ENCODE measurements at places on chromosomes 3 and 15.

- no peak for DNase-seq
Observed at GRCh38 chr3:188326111-188326510, 172.2 kb downstream of the LPP start.

- DNase-seq, result peak; percentile 30
Observed at GRCh38 chr3:142027735-142028134, 121.6 kb downstream of the TFDP2 start.

DNA sequence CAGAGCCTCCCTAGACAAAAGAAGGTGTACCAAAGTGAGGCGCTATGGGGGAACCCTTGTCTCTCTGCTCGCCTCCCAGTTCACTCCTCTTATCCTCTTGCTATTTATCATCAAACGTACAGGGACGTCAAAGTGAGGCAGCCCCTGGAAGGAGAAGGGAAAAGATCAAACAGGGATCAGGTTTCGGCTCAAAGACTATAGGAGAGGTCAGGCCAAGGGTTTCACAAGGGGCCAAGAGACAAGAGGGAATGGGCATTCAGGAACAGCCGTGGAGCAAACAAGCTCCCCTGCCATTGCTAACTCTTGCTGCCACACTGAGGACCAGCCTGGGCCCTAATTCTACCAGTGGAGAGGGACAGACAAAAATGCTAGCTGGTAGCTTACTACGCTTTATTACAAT is 168.7 kb downstream of the GREM1 start:
- no peak for DNase-seq

- DNase-seq, result peak; percentile 75
Observed at GRCh38 chr3:107657971-107658370, 135.2 kb downstream of the BBX start.

- DNase-seq, result no peak
Observed at GRCh38 chr3:75327453-75327852, 336.7 kb upstream of the FRG2C start.

DNA sequence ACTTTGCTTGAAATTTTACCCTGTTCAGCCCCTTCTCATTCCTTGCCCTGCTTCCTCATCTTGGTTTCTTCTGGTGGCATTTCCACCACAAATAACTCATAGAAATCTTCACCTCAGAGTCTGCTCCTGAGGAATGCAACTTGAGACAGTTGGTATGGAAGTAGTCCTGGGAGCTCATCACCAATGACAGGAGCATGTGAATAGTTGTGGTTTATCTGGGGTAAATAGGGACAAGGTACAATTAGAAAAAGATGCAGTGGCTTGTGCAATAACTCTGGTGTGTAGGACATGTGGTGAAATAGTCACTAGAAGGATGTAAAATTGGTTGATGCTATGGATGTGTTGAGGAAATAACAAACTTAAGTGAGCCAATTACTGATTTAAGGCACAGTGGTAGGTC is 72.7 kb upstream of the CHRNA7 start:
- DNase-seq, result no peak

DNA sequence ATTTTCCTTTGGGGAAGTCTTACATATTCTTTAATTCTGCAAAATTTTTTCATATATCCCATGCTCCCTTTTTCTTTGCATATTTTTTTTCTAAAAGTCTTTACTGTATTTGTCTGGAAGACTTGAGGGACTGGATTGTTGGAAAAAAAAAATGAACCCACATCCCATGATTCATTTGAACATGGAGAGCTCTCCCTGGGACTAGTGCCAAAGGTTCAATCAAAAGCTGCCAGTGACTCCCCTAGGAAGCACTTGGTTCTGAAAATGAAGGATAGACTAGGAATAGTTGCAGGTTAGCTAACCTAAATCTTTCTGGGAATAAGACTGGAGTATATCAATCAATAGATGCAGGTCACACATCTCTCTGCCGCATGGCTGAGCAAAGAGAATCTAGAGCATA is 16.4 kb upstream of the BNC1 start:
- peak; percentile 76 for DNase-seq

DNA sequence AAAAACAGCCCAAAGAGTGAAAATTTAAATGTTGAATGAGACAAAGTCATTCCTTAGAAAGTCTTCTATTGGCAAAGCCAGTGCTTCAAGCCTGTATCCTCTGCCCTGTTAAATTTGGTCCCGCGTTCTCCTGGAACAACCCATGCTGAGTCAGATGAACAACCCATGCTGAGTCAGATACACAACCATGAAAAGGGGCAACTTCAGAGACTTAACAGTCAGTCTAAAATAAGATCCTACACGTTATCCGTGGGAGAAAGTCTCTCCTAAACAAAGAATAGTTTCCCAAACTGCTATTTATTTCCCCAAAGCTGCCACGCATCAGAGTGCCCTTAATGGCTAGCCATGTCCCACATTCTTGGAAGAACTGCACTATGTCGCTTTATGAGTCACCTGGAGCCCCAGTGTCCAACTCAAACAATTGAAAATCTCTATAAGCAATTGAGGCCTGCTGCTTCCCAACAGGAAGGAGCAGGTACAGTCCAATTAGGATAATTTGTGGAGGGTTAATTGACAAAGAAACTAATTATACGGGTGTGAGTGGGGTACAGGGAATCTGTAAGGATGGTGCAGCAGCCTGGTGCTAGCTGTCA is 66.1 kb downstream of the WHAMM start:
- DNase-seq, result no peak

DNA sequence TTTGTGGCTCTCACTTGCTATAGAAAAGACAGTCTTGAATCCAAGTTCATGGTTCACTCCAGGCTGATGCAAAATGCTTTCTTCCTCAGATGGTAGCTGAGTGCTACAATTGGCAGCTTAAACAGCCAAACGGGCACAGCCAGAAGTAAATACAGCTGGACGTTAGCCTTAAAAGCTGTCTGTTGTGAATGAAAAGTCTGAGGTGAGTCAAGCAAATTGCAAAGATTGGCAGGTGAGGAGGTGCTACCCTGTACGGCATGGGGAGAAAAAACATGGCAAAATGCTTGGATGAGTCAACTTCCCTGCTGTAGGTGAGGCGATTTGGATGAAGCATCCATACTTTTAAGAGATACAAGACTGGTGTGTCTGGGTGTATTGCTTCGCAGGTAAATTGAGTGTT is 40.5 kb downstream of the IL5RA start:
- no peak for DNase-seq

GRCh38 chr3:84692261-84692660 is 266.5 kb upstream of the CADM2 start:
- DNase-seq, result no peak

- no peak for DNase-seq
Observed at GRCh38 chr3:143653935-143654334, 194.3 kb downstream of the SLC9A9 start.

- DNase-seq, result no peak
Observed at GRCh38 chr3:142876417-142876816, 12.5 kb downstream of the PCOLCE2 start.

DNA sequence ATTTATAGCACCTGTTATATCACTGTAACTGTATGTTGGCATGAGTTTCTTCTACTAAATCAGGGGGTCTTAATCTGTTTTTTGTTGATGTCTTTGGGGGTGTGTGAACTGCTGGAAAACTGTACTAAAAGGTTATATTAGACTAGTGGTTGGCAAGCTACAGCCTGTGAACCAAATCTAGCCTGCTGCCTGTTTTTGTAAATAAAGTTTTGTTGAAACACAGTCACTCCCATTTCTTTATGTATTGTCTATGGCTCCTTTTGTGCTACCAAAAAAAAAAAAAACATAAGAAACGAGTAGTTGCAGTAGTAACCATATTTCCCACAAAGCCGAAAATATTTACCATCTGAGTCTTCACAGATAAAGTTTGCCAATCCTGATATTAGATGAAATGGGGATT is 126.7 kb downstream of the AKAP13 start:
- no peak for DNase-seq

GRCh38 chr3:95343228-95343627 is 1280.4 kb downstream of the NSUN3 start:
- DNase-seq, result no peak

DNA sequence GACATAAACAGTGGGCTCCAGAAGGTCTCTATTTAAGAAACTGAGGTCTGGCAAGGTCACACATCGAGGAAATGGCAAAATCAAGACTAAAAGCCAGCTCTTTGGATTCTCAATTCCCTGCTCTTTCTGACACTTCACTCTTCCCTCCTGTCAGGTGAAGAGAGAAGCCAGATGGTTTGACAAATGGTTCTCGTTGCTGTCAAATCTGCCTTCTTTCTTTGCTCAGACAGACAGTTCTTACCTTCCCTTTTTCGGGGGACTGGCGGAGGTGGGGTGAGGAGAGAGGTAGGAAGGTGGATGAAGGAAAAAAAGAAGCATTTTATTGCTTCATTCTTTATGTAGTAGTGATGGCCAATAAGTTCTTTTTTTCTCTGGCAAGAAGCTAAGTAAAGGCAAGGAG is 133.4 kb downstream of the LPP start:
- DNase-seq, result no peak

DNA sequence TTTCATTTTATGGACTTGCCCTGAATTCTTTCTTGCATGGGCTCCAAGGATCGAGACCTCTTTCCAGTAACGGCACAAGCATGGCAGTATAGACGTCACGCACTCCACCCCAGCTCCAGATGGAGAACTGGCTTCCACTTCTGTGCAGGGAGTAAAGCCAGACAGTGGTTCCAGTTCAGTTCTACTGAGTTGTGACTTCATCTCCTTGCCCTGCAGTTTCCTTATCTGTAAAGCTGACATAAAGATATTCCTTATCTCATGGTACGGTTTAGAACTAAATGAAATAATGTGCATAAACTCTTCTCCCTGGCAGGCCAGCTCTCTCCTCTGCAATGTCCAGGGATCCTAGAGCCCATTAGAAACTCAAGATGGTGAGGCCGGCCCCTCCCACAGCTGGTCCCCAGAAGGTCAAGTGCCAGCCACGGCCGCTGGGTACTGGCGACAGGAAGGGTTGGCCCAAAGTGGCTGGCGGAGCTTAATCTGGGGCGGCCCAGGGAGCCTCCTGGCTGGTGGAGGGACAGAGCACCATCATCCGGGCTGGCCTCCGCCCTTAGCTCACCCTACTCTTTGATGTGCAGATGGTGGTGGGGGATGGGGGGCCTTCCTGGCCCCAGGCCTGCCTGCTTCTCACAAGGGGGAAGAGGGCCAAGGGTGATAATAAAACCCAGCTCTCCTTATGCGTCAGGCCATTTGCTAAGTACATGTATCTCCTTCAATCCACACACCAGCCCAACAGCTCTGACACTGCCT is 7.2 kb downstream of the MESP2 start:
- DNase-seq, result no peak

DNA sequence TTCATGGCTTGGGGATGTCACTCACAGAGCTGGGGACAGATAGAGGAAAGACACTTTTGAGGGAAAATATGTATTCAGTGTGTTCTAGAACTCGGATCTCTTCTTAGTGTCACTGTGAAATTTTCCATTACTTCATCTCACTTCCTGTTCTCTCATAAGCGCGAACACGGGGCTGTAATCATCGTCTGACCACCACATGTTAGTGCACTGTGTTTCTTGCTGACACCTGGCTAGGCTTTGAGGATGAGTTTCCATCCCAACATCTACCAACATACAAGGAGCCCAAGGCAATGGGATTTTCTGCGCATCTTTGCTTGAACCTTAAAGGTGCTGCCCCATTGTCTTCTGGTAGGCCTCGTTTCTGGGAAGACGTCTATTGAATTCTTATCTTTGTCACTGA is 84.0 kb downstream of the LIPC start:
- no peak for DNase-seq

GRCh38 chr3:153173758-153174516 is 11.9 kb downstream of the RAP2B start:
- DNase-seq, result peak; percentile 75

GRCh38 chr3:18830087-18830486 is 318.2 kb upstream of the KCNH8 start:
- DNase-seq, result no peak

DNA sequence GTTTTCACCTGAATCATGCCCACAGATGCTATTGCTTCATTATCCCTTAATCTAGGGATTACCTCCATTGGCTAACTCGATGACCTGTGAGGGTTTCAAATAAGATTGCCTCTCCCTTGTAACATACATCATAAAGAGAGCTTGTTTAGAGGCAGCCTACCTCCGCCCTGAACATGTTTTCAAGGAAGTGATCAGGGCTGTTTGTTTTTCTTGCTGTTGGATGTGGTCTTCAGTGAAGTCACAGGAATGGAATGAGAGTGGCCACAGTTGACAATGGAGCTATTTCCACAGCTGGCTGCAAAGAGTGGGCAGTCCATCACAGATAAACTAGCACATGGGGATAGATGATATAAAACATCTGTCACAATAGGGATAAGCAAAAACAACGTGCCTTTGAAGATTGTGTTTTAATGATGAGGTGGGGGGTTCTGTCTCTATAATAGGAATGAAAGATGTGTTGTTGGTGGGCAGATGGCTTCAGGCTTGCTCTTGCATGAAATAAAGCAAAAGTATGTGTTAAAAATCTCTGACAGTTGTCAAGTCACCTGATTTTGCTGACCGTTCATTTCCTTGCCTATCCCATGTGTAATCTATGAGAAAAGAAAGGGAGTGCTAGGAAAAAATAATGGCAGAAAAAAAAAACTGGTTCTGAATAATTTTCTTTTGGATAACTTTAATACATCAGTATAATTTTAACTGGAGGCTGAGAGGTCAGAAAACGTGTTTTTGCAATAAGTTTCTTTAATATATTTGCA is 642.3 kb downstream of the RBMS3 start:
- DNase-seq, result peak; percentile 91

DNA sequence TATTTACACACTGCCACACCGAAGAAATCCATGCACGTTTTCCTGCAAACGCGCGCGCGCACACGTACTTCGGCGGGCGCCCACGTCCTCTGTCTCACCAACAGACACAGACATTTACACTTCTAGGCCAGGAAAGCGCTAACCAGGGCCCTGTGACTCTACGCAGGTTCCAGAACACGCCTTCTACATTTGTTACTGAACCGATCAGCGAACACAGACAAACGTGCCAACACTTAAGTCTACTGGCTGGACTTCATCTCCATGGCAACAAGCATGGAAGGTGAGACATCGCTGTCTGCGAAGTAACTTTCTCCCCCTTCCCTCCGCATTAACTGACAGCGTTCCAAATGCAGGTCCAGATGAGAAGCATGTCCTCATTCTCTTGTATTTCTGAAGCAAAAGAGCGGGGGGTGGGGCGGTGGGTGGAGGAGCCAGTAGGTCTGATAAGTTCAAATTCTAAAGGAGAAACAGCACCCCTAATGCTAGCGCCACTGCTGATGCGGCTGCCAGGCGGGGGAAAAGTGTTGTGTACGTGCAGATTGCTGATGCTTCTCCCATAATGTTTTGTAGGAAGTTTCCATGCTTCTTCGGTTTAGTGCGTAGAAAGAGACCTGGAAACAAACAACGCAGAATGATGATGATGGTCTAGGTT is at the start of gene CTXN2:
Gene CTXN2 (plus strand): TSS at position 92 of the 652 bp plus-strand sequence. CDS start 9,636 bp downstream, outside the sequence.
- DNase-seq, result peak; percentile 10

GRCh38 chr3:126959921-126960603 is 22.9 kb upstream of the PLXNA1 start:
- peak; percentile 71 for DNase-seq

All from iris pigment epithelial cell (primary cell).